Right lobe of liver (tissue), 6 donors: ENCODE measurements at places on chromosomes 1 and 21. TPM values are rescaled to one million over a fixed set of nuclear protein-coding genes. Genes with fewer than 3 reads are reported as not detected.

DNA sequence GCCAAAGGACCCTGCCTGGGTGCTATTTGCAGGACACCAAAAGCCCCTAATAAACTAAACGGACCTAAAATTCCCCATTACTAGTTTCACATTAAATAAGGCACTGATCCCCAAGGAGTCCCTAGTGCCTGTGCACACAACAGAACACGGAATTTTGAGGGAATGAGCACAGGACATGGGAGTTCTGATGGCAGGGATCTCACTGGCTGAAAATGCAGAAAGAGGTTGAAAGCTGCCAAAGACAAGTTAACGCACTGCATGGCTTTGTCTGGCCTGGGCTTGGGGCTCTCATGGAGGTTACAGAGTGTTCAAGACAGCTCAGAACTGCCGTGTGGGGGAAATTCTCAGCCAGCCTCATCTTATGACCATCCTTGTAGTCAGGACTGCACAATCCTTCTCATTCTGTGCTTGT, 15.6 kb upstream of the ATP1B1 start:
- no peaks in the 10 kb centered on the region for H3K36me3 ChIP-seq
- H3K27me3 ChIP-seq, result no peaks in the 10 kb centered on the region
- H3K27ac ChIP-seq, result no peak overlapping the region

DNA sequence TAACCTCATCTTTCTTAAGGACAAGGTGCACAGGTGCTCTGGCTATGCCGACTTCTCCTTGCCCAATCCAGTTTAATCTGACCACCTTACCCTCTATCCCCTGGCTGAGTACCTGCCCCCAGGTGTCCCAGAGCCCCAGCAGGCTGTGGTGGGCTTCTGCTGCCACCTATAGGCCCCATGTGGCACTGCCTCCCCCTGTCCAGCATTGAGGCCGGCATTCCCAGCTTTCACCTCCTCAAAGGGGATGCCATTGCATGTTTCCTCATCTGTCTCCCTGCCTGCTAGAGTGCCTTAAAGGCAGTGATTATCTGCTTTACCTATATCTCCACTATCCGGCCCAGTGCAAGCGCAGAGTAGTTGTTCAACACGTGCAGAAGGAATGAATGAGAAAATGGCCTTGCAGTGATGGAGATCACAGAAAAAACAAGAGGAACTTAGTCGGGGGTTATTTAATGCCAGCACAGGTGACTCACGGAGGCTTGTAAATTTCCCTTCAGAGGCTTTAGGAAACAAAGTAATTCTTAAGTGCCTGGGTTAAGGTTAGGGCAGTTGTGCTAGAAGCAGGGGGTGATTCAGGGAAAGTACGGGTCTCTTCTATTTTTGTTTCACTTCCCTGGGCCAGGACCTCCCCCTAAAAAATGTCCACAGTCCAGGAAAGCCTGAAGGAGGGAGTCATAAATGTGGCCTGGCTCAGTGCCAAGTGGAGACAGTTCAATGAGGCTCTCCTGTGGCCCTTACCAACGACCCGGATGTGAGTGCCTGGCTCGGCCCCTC, 131.8 kb upstream of the NGF start:
- H3K27ac ChIP-seq, result no peak overlapping the region
- H3K4me3 ChIP-seq, result no peak overlapping the region
- H3K36me3 ChIP-seq, result no peaks in the 10 kb centered on the region
- no peaks in the 10 kb centered on the region for H3K27me3 ChIP-seq

HDAC1 gene
- total RNA-seq, result 40.6 TPM

DNA sequence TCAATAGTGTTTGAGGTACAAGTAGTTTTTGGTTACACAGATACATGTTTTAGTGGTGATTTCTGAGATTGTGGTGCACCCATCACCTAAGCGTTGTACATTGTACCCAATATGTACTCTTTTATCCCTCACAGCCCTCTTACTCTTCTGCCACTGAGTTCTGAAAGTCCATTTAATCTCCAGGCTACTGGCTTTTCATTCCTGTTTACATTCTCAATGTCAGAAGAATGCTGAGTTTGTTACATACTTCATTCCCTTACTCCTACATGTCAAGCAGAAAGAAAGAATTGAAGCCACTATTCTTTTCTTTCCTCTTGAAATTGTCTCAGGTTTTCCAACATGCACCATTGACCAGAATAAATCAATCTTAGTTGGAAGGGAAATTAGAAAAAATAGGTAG, 1565.9 kb downstream of the PLA2G4A start:
- H3K4me3 ChIP-seq, result no peak overlapping the region
- H3K36me3 ChIP-seq, result no peaks in the 10 kb centered on the region
- no peak overlapping the region for H3K27ac ChIP-seq
- no peak for DNase-seq

DNA sequence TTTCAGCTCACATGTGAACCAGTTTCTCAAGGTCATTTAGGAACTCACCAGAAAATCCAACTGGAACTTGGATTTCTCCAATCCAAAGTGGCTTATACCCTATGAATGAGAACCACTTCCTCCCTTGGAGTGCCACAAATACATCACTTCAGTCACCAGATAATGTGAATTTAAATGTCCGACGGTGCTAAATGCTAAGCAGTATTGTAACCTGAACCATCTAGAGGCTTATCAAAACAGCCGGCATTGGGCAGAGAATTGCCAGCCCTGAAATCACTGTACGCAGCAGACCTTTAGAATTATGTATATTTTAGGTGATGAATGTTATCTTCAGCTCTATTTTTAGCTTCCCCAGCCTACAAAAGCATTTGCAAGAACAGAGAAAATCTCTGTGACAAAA, 76.8 kb upstream of the COX20 start:
- H3K36me3 ChIP-seq, result no peaks in the 10 kb centered on the region
- DNase-seq, result no peak
- no peak overlapping the region for H3K27ac ChIP-seq
- no peaks in the 10 kb centered on the region for H3K27me3 ChIP-seq
- H3K4me1 ChIP-seq, result no peaks in the 10 kb centered on the region

B4GALT2 gene
- 19.1 TPM for total RNA-seq

PLA2G4A gene
- 0.88 TPM for total RNA-seq

DNA sequence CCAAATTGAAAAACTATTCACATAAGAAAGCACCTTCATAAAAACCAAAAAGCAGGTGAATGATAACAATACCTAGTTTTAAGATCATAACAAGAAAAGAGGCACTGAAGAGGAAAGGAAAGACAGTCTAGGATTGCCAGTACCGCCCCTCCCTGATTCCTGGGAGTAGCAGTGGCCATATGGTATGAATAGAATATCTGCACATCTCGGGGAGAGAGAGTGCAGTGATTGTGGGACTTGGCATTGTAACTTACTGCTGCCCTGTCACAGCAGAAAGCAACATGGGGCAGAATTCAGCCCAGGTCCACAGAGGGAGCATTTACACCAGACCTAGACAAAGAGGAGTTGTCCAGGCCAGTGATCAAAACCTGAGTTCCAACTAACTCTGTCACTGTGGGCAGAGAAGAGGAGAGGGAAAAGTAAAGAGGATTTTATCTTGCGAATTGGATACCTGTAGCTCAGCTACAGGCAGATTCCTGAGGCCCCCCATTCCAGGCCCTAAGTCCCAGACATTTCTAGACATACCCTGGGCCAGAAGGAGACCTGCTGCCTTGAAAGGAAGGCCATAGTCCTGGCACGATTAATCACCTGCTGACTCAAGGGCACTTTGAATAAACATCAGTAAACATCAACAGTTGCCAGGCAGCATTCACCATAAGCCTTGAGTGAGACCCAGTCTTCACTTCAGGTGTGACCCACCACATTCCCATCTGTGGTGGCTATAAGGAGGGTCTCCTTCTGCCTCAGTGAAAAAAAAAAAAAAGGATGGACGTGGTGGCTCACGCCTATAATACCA, 397.5 kb downstream of the TGFB2 start:
- no peak overlapping the region for H3K4me3 ChIP-seq
- no peaks in the 10 kb centered on the region for H3K27me3 ChIP-seq
- H3K27ac ChIP-seq, result no peak overlapping the region
- H3K4me1 ChIP-seq, result no peaks in the 10 kb centered on the region

- H3K36me3 ChIP-seq, result no peaks in the 10 kb centered on the region
- no peak overlapping the region for H3K4me3 ChIP-seq
- no peaks in the 10 kb centered on the region for H3K4me1 ChIP-seq
These were observed 752.1 kb downstream of the LTN1 start for GRCh38 chr21:28240586-28240985.

GRCh38 chr1:184801503-184801902, 46.8 kb upstream of the EDEM3 start:
- H3K27ac ChIP-seq, result no peak overlapping the region
- no peaks in the 10 kb centered on the region for H3K36me3 ChIP-seq
- no peaks in the 10 kb centered on the region for H3K27me3 ChIP-seq
- peak; percentile 50 for DNase-seq
- peaks cover 6% of the 10 kb centered on the region for H3K4me1 ChIP-seq
- H3K4me3 ChIP-seq, result no peak overlapping the region

GRCh38 chr1:94989398-94989797, 62.5 kb upstream of the CNN3 start:
- no peak overlapping the region for H3K4me3 ChIP-seq
- peak; percentile 76 for DNase-seq
- H3K36me3 ChIP-seq, result no peaks in the 10 kb centered on the region
- no peaks in the 10 kb centered on the region for H3K4me1 ChIP-seq

GRCh38 chr1:21716169-21716568, 47.0 kb upstream of the RAP1GAP start:
- H3K4me3 ChIP-seq, result no peak overlapping the region
- H3K36me3 ChIP-seq, result peaks cover 14% of the 10 kb centered on the region
- H3K27me3 ChIP-seq, result no peaks in the 10 kb centered on the region
- no peaks in the 10 kb centered on the region for H3K4me1 ChIP-seq
- DNase-seq, result no peak

PCBP3 gene
- 0.77 TPM for total RNA-seq

GRCh38 chr1:170732252-170732588, 68.3 kb downstream of the PRRX1 start:
- H3K27me3 ChIP-seq, result no peaks in the 10 kb centered on the region
- no peaks in the 10 kb centered on the region for H3K4me1 ChIP-seq
- no peaks in the 10 kb centered on the region for H3K36me3 ChIP-seq
- H3K27ac ChIP-seq, result no peak overlapping the region
- DNase-seq, result no peak

GRCh38 chr1:178046591-178047270, 47.2 kb upstream of the RASAL2 start:
- no peak for DNase-seq
- H3K36me3 ChIP-seq, result no peaks in the 10 kb centered on the region
- H3K4me1 ChIP-seq, result no peaks in the 10 kb centered on the region
- H3K4me3 ChIP-seq, result no peak overlapping the region

DNA sequence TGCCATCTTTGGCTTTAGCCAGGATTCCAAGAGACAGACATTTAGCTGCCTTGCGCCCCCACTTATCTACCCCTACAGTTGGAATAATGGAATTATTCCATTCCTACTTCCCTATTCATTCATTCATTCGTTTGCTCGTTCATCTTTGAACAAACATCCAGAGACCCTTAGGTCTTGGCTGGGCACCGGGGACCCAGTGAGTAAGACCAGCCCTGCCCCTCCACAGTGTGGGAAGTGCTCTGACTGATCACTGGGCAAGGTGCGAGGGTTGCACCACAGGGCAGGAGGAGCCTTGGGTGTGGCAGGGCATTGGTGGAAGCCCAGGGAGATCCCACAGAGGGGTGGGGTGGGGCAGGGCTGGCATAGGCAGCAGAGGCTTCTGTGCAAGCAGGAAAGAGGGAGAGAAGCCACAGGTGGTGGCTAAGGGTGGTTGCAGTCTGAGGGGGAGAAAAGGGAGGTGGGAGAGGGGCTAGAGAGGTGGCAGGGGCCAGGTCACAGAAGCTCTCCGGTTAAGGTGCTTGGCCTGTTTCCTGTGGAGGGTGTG, 35.0 kb upstream of the TMEM61 start:
- H3K36me3 ChIP-seq, result no peaks in the 10 kb centered on the region
- no peaks in the 10 kb centered on the region for H3K27me3 ChIP-seq
- H3K4me3 ChIP-seq, result no peak overlapping the region

DNA sequence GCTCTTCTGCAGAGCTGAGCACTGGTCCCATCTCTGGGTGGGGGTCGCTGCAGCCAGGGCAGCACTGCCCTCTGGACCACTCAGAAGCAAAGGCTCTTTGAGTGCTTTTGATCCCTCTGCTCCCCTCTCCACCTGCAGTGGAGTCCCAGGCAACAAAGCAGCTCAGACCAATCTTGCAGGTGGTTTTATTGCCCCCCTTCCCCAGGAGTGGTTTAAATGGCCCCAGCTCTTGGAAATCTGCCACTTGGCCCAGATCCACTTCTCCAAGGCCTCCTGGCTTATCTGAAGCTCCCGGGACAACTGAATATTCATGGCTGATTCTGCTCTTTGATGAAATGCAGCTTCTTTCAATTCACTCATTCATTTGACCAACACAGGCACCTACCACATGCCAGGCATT, 2.7 kb downstream of the STUM start:
- DNase-seq, result no peak
- H3K27me3 ChIP-seq, result no peaks in the 10 kb centered on the region
- no peak overlapping the region for H3K4me3 ChIP-seq
- H3K4me1 ChIP-seq, result peaks cover 20% of the 10 kb centered on the region
- no peak overlapping the region for H3K27ac ChIP-seq
- H3K36me3 ChIP-seq, result no peaks in the 10 kb centered on the region

DNA sequence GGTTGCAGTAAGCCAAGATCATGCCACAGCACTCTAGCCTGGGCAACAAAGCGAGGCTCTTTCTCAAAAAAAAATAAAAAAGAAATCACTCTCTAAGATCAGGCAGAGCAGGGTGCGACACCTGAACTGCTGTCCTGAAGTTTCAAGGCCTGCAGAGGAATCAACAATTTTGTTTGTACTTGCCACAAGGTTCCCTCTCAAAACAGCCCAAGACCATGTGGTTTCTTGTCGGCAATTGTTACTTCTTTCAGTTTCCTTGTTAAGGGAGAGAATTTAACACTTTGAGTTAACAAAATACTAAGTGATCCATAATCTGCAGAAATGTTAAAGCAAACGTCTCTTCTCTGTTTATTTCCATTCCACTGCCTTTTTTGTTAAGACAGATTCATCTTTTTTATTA, 36.5 kb downstream of the MACO1 start:
- DNase-seq, result no peak
- peaks cover 14% of the 10 kb centered on the region for H3K4me1 ChIP-seq
- H3K27me3 ChIP-seq, result no peaks in the 10 kb centered on the region
- H3K4me3 ChIP-seq, result no peak overlapping the region
- H3K27ac ChIP-seq, result no peak overlapping the region
- no peaks in the 10 kb centered on the region for H3K36me3 ChIP-seq

DNA sequence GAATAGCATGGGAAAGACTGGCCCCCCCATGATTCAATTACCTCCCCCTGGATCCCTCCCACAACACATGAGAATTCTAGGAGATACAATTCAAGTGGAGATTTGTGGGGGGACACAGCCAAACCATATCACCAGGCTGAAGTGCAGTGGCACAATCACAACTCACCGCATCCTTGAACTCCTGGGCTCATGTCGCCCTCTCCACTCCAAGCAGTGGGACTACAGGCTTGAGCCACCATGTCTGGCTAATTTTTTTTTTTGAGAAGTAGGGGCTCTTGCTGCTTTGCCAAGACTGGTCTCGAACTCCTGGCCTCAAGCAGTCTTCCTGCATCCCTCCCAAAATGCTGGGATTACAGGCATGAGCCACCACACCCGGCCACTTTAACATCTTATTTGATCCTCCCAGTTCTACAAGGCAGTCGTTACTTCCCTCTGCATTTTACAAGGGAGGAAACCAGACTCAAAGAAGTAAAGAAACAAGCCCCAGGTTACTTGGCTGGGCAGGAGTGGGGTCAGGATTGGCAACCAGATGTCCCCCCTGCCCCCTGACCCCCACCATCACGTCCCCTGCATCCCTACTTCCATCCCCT, 26.9 kb upstream of the ACTL8 start:
- H3K4me1 ChIP-seq, result no peaks in the 10 kb centered on the region
- no peak overlapping the region for H3K27ac ChIP-seq
- no peaks in the 10 kb centered on the region for H3K27me3 ChIP-seq
- no peak for DNase-seq
- no peaks in the 10 kb centered on the region for H3K36me3 ChIP-seq

PIK3C2B gene
- total RNA-seq, result 10.3 TPM

GRCh38 chr1:24392982-24393650, 20.5 kb downstream of the STPG1 start:
- H3K27me3 ChIP-seq, result no peaks in the 10 kb centered on the region
- H3K4me1 ChIP-seq, result peaks cover 2% of the 10 kb centered on the region
